ENCODE measurements at places on chromosomes 3 and 15. TPM values are rescaled to one million over a fixed set of nuclear protein-coding genes. Genes with fewer than 3 reads are reported as not detected.

DNA sequence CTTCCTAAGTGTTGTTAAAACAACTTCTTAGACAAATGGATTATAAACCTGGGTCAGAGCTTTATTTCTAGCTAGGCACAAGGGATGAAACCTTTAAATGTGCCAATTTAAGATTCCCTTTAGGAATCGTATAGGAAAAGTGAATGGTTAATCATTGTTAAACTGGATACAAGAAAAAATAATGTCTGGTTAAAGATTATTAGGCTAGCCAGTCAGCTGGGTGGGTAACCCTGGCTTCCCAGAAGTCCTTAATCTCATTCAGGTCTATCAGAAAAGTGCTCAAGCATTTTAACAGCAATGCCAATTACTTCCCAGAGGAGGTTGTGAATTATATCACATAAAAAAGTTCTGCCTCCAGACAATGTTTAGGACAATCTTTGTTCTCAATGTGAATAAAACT is 37.6 kb downstream of the NANOGP8 start:
- DNase-seq, result no peak

GRCh38 chr3:56365905-56366640 is 102.2 kb downstream of the ERC2 start:
- no peak for DNase-seq

- peak; percentile 41 for DNase-seq
Observed at GRCh38 chr3:160006282-160007163, 17.9 kb downstream of the IL12A start.

- no peak for DNase-seq
Observed at GRCh38 chr3:23314981-23315762, 112.0 kb downstream of the UBE2E2 start.

- DNase-seq, result no peak
Observed at GRCh38 chr3:58567251-58567515, 10.0 kb downstream of the FAM107A start.

GRCh38 chr3:15683253-15683652 is 81.7 kb downstream of the BTD start:
- peak; percentile 22 for DNase-seq

GRCh38 chr3:146334151-146334550 is 83.2 kb upstream of the PLSCR4 start:
- DNase-seq, result no peak

GRCh38 chr3:24181256-24181655 is 236.2 kb downstream of the NR1D2 start:
- DNase-seq, result no peak

The UBAP1L gene
- polyA plus RNA-seq, result 5.4 TPM

The CPNE9 gene
- not detected for polyA plus RNA-seq

The ARGFX gene
- not detected for polyA plus RNA-seq

The LMCD1 gene
- 250 TPM for polyA plus RNA-seq

The TRIM42 gene
- polyA plus RNA-seq, result not detected

Data from muscle of back (tissue), 13 donors.